ENCODE measurements at places on chromosomes 11 and 22. TPM values are rescaled to one million over a fixed set of nuclear protein-coding genes. Genes with fewer than 3 reads are reported as not detected.

Gene EIF3D
- total RNA-seq: 406 TPM

Gene TCF20
- total RNA-seq: 18.9 TPM

Gene SEC14L6
- total RNA-seq: 0.18 TPM

Gene OR5B17
- total RNA-seq: not detected

Gene RHOD
- total RNA-seq: 17.4 TPM

Gene MTMR3
- 20.5 TPM for total RNA-seq

Gene ELF5
- not detected for total RNA-seq

Gene CDKN1C
- 37.0 TPM for total RNA-seq

Gene PRG3
- not detected for total RNA-seq

Gene CHRM4
- not detected for total RNA-seq

Gene CHST1
- total RNA-seq: 0.37 TPM

Gene APOL5
- not detected for total RNA-seq

Gene CABP4
- not detected for total RNA-seq

Gene GPHA2
- total RNA-seq: not detected

Gene PRG2
- 0.55 TPM for total RNA-seq

Gene PTPN5
- total RNA-seq: not detected

Gene VSIG2
- total RNA-seq: 0.18 TPM

Gene GLYATL1
- 0.57 TPM for total RNA-seq

Gene NCF4
- total RNA-seq: not detected

Gene KIAA1671
- total RNA-seq: 0.83 TPM

Gene SOX10
- not detected for total RNA-seq

Gene CRYBB1
- total RNA-seq: not detected

Gene PKDREJ
- under 0.01 TPM for total RNA-seq

Gene OR10G7
- total RNA-seq: not detected

Gene MYO7A
- 0.09 TPM for total RNA-seq

Gene NXPE4
- total RNA-seq: not detected

Gene NTM
- total RNA-seq: 15.4 TPM

Gene MS4A6E
- not detected for total RNA-seq

Gene KLHL35
- total RNA-seq: 3.0 TPM

Gene OR4D11
- not detected for total RNA-seq

Gene B4GALNT4
- total RNA-seq: 1.9 TPM

Gene CCDC88B
- 1.6 TPM for total RNA-seq

Gene SULT4A1
- 0.09 TPM for total RNA-seq

Gene ISX
- not detected for total RNA-seq
